ENCODE measurements at places on chromosomes 6 and 20. TPM values are rescaled to one million over a fixed set of nuclear protein-coding genes. Genes with fewer than 3 reads are reported as not detected.
A peak's percentile ranks its signal among the peaks of the same experiment; 100 is the strongest.

Gene CGA
- not detected for total RNA-seq

Gene MLIP
- total RNA-seq: 4.5 TPM

Gene SLC2A10
- total RNA-seq: 26.9 TPM

Gene C2
- total RNA-seq: 15.4 TPM

Gene COL21A1
- 1.5 TPM for total RNA-seq

Gene KCNK17
- total RNA-seq: 3.2 TPM

Gene OR2H1
- total RNA-seq: not detected

Gene PAK5
- 0.66 TPM for total RNA-seq

Gene LY6G5B
- total RNA-seq: 8.5 TPM

Gene BEND3
- total RNA-seq: 3.6 TPM

DNA sequence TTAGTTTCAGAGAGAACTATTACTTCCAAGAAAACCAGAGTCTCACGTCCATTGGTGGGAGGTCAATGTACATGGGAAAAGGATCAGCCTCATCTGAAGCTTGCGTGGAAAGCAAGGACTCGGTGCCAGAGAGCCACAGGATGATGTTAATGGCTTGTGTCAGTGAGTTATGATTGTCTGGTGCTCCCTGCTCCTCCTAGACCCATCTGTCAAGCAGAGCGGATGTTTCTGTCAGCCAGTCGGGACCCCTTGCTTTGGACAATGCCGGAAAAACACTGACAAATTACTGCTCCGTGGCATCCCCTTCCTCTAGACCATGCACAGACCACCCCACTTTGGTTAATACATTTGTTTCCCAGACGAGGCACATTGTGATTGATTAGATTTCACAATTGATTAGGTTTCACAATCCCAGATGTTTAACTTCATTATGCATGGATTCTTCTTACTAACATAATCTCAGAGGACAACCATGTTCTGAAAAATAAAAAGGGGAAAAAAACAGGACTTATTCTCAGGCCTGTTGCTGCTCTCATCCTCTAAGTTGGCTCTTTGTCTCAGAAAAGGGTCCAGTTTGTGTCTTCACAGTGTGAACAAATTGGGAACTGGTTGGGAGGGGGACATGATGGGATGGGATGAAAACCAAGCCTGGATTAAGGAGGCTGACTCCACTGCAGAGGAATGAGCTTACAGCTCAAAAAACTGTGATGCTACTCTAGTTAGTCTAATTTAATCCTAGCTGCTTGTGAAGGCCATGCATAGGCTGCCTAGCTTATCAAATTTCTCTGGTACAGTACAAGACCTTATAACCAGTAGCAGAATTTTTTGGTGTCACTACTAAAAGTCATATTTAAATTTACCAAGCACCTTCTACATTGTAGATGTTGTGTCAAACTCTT, 51.9 kb downstream of the UNC5CL start:
- H3K4me1 ChIP-seq: no peaks in the 10 kb centered on the region
- no peak for DNase-seq
- no peak overlapping the region for H3K4me3 ChIP-seq
- no peak overlapping the region for H3K27ac ChIP-seq
- no peaks in the 10 kb centered on the region for H3K36me3 ChIP-seq

- H3K36me3 ChIP-seq: no peaks in the 10 kb centered on the region
- no peaks in the 10 kb centered on the region for H3K4me1 ChIP-seq
- no peaks in the 10 kb centered on the region for H3K27me3 ChIP-seq
These were observed 1040.0 kb upstream of the MAP3K7 start for GRCh38 chr6:91626911-91627310.

GRCh38 chr6:47253136-47253535, 56.6 kb downstream of the TNFRSF21 start:
- no peak overlapping the region for H3K27ac ChIP-seq
- H3K4me3 ChIP-seq: no peak overlapping the region
- H3K4me1 ChIP-seq: no peaks in the 10 kb centered on the region
- DNase-seq: no peak
- H3K36me3 ChIP-seq: no peaks in the 10 kb centered on the region

DNA sequence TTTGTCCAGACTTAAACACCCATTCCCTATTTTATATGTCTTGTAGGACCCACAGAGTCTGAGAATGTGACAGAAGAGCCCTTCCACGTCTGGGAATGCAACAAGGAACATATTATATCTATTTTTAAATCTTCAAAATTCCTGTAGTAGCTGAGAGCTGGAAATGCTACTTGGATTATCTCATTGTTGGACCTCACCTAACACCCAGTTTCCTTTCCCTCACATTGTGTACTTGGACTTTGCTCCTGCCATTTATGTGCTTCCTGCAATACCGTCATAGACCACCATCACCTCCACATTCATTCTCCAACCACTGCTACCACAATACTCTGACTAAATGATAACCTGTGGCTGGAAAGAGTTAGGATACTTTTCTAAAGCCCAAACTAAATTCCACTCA, 335.4 kb downstream of the COL12A1 start:
- no peak for DNase-seq
- no peaks in the 10 kb centered on the region for H3K27me3 ChIP-seq
- no peaks in the 10 kb centered on the region for H3K4me1 ChIP-seq
- H3K4me3 ChIP-seq: no peak overlapping the region

- DNase-seq: no peak
- H3K4me3 ChIP-seq: no peak overlapping the region
- H3K4me1 ChIP-seq: no peaks in the 10 kb centered on the region
- no peaks in the 10 kb centered on the region for H3K36me3 ChIP-seq
These were observed 95.7 kb upstream of the POPDC3 start for GRCh38 chr6:105275542-105275941.

GRCh38 chr20:63945921-63946920, 10.0 kb downstream of the UCKL1 start:
- no peaks in the 10 kb centered on the region for H3K27me3 ChIP-seq
- H3K36me3 ChIP-seq: no peaks in the 10 kb centered on the region
- no peak overlapping the region for H3K4me3 ChIP-seq
- H3K4me1 ChIP-seq: peaks cover 22% of the 10 kb centered on the region

DNA sequence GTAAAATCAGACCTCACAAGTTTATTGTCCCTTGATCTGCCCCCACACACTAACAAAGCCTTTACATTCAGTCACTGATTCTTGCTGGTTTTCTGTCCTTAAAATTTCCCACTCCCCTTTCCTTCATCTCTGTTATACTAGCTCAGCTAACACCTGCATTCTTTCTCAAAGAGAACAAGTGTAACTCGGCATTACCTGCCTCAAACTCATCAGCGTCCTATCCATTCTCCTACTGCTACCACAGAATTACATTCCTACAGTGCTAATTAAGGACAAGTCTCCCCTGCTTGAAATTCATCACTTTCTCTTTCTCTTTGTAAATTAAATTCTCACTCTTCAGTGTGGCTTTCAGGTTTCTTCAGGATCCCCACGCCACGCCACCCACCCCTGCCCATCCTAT, 773.2 kb downstream of the FRK start:
- no peaks in the 10 kb centered on the region for H3K27me3 ChIP-seq
- no peak overlapping the region for H3K4me3 ChIP-seq
- H3K36me3 ChIP-seq: no peaks in the 10 kb centered on the region
- no peak overlapping the region for H3K27ac ChIP-seq
- no peak for DNase-seq

DNA sequence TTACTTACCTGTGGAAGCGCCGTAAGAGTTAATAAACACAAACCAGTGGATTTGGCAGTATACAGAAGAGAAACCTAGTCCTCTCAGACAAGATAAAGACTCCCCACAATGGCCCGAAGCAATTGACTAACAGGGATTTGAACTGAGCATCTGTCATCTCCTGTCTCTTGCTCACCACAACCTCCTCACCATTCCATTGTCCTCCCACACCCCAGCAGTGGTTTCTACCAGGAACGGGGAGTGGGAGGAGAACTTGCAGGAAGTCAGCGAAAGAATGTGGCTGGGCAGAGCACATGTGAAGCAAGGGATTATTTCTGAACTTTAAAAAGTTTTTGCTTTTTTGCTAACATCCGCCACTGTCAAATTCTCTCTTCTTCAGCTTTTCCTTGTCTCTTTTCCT, 24.6 kb upstream of the TAAR1 start:
- H3K27ac ChIP-seq: no peak overlapping the region
- H3K4me3 ChIP-seq: no peak overlapping the region
- no peaks in the 10 kb centered on the region for H3K4me1 ChIP-seq

- no peaks in the 10 kb centered on the region for H3K4me1 ChIP-seq
- no peak overlapping the region for H3K27ac ChIP-seq
- no peak overlapping the region for H3K4me3 ChIP-seq
- H3K36me3 ChIP-seq: no peaks in the 10 kb centered on the region
- H3K27me3 ChIP-seq: no peaks in the 10 kb centered on the region
- no peak for DNase-seq
These were observed 515.2 kb upstream of the JARID2 start for GRCh38 chr6:14730654-14731053.

- no peak overlapping the region for H3K27ac ChIP-seq
- H3K4me1 ChIP-seq: no peaks in the 10 kb centered on the region
- no peak overlapping the region for H3K4me3 ChIP-seq
- peaks cover 5% of the 10 kb centered on the region for H3K36me3 ChIP-seq
- DNase-seq: no peak
These were observed 5.4 kb downstream of the AAR2 start for GRCh38 chr20:36241678-36242077.

GRCh38 chr6:34709386-34709785, 12.8 kb upstream of the ILRUN start:
- H3K4me3 ChIP-seq: no peak overlapping the region
- no peaks in the 10 kb centered on the region for H3K27me3 ChIP-seq
- peak; percentile 61 for DNase-seq
- no peaks in the 10 kb centered on the region for H3K36me3 ChIP-seq

GRCh38 chr20:39676241-39676640, 714.1 kb downstream of the DHX35 start:
- H3K27me3 ChIP-seq: no peaks in the 10 kb centered on the region
- no peak for DNase-seq
- no peak overlapping the region for H3K27ac ChIP-seq
- H3K4me3 ChIP-seq: no peak overlapping the region
- no peaks in the 10 kb centered on the region for H3K36me3 ChIP-seq
